GM12864 (cell line): ENCODE measurements at places on chromosomes 3 and 15.

- DNase-seq, result peak; percentile 45
Measured at GRCh38 chr3:94070341-94070911, 7.6 kb downstream of the NSUN3 start.

- DNase-seq, result no peak
Measured at GRCh38 chr3:25781145-25781757, 2.0 kb downstream of the NGLY1 start.

DNA sequence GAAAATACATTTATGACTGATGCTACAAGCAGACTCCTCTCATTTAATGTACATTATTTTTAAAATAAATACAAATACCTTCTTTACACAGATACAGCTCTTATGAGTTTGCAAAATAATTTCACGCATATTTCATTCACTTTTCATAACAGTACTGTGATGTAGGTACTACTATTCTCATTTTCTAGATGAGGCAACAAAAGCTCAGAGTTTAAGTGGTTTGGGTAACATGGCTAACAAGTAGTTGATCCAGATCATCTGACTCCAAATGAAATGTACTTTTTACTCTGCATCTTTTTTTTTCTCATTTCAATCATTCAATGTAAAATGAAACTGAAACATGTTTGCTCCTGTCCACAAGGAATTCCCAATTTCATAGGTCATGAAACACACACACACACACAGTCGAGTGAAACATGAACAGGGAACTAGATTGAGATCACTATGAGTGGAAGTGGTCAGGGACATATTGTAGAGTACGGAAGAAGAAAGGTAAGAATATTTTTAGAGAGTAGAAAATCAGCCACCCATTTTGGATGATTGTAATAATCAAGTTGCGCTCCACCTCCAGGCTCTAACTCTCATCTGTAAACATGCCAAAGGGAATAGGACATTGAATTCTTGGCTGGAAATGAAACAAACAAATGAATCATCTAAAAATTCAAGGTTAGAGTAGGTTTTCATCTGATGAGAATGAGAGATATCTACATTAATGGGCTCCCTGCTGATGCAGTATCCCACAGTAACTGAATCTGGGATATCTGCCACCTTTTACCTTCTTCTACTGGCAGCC, 92.4 kb downstream of the CLDN1 start:
- peak; percentile 27 for DNase-seq

DNA sequence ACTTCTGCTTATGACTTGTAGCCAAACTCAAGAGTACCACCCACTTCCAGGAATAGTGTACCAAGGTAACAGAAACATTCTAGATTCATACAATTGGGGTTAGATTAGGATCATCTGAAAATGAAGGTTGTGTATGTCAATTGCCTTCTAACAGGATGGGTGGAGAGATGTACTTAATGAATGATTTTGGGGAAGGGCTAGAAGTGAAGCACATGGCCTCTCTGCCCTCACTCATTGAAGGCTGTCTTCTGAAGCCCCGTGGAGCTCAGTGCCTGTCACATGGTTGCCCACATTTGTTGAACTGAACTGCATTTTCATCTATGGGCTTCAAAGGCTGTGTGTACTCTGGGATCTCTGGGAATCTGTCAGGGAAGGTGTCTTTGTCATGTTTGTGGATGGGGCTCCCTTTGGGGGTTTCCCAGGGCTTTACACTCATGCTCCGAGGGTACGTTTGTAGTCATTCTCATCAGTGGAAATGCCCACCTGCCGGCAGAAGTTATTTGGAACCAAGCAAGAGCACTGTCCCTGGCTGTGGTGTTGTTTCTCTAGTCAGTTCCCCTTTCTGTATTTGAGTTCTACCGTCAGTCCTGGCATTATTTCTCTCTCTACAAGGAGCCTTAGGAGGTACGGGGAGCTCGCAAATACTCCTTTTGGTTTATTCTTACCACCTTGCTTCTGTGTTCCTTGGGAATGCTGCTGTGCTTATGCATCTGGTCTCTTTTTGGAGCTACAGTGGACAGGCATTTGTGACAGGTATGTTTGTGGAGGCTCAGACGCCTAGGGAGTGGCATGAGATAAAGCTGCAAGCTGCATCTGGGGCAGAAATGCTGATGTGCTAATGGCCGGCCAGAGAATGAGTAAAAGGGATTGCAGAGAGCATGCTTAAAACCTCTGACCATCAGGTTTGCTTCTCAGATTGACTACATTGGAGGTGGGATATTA, 22.4 kb downstream of the CD86 start:
- no peak for DNase-seq

GRCh38 chr3:43211681-43212080, 74.7 kb upstream of the SNRK start:
- no peak for DNase-seq

DNA sequence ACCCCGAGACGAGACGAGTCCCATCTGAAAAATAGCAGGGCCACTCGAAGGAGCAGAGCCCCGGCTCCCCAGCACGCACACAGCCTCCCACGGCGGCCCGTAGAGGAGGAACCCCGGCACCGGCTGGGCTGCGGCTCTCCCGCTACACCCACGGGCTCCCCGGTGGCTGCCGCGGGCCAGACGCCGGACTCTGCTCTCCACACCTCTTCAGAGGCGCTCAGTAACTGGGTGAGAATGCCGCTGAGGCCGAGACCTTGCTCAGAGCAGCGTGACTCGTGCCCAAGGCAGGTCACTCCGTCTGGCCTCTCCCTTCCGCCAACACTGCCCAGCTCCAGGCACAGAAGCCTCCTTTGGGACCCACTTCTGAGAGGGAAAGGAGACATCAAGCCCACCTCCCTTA, 34.4 kb downstream of the TNK2 start:
- DNase-seq, result no peak

GRCh38 chr3:74067296-74067695, 442.6 kb upstream of the PDZRN3 start:
- no peak for DNase-seq

DNA sequence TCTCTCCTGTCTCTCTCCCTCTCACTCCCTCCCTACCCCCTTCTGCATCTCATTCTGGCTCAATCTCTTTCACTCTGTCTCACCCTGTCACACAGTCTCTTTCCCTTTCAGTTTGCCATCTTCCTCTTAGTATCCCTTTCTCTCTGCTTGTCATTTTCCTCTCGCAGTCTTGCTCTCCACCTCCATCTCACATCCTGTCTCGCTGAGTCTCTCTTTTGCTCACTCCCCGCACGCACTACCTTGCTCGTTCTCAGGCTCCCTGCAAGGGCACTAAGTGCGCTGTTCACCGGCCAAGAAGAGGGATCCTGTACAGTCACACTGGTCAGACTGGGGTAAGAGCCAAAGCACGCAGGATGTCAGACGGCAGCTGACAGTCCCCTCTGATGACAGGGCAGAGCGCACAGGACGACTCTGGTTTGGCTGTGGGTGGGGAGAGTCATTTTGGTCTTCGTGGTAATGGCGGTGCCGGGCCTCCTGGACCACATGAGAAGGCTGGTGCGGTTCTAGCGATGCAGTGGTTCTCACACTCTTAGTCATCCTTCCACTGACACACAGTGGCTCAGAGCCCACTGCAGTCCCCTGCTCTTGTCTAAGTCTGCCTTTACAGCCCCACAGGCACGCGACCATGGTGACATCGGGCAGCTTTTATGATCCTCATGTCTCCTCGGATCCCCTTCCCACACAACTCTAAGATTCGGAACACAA, 356.8 kb downstream of the FOXP1 start:
- peak; percentile 40 for DNase-seq

DNA sequence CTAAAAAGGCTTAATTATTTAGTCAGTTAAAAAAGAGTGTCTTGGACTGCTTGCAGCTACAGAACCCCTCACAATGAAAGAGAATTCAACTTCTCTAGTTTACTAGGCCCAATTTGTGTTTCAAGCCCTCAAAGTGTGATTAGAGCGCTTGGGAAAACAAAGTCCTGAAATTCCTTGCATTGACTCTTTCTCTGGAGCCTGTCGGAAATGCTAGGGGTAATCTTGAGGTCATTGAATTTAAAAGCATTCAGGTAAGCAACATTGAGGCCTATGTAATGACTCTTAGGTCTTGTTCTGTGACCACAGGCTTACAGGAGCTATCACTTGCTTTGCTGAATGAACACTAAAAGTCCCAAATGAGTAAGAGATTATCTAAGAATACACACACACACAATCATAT, 186.0 kb downstream of the NLGN1 start:
- DNase-seq, result no peak

DNA sequence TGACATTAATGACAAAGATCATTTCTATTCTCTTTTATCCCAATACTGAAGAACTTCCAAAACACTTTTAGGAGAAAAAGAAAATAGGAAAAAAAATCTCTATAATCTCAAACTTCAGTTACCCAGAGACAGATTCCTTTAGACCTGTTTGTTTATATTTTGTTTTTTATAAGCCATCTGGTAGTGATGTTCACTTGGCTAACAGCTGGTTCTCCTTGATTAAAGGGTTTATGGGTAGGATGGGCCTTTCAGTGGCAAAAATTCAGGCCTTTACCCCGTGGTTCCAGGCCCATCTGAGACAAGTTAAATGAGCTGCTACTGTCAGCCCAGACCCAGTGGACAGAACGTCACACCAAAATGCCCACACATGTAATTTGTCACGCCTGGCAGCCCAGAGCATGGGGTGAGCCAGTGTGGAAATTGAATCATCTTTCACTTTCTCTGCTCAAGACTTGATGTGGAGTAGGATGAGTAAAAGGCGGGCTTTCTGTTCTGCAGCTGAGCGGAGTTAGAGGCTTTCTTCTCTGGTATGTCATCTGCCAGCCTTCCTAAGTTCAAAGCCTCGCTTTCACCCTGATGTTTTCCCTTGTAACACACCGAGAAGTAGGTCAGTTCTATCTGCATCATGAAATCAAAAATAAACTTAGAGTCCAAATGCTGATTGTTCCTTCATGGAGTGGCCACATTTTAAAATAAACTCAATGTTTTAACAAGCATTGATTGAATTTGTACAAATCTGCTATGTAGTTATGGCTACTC, 62.5 kb upstream of the SKOR1 start:
- DNase-seq, result peak; percentile 64

DNA sequence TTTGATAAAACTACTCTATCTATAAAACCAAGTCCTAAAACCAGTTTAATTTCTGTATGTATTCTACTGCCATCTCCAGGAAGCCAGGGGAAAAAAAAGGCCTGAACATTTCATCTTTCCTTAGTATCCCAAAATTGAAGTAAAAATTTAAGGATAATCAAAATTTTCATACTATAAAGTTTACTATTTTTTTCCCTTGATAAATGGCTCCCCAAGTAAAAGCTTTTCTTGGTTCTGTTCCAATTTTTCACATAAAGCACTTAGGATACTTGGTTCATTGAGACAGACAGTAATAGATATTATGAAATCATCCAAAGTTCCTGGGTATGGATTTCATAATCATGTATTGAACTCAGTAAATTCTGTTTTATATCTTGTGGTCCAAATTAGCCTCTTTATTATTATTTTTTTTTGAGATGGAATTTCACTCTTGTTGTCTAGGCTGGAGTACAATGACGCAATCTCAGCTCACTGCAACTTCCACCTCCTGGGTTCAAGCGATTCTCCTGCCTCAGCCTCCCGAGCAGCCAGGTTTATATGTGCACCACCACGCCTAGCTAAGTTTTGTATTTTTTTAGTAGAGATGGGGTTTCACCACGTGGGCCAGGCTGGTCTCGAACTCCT, 34.5 kb downstream of the ICE2 start:
- no peak for DNase-seq
